ENCODE measurements at places on chromosomes 1 and 21. TPM values are rescaled to one million over a fixed set of nuclear protein-coding genes. Genes with fewer than 3 reads are reported as not detected.

- peak; percentile 47 for DNase-seq
These were observed 18.4 kb upstream of the LY9 start for GRCh38 chr1:160777486-160778089.

GRCh38 chr1:38527373-38527966 is 332.1 kb downstream of the RRAGC start:
- no peak for DNase-seq

GRCh38 chr1:74419611-74420010 is 92.8 kb downstream of the LRRC53 start:
- DNase-seq, result no peak

GRCh38 chr1:121518726-121519041 is 333.9 kb downstream of the SRGAP2C start:
- no peak for DNase-seq

DNA sequence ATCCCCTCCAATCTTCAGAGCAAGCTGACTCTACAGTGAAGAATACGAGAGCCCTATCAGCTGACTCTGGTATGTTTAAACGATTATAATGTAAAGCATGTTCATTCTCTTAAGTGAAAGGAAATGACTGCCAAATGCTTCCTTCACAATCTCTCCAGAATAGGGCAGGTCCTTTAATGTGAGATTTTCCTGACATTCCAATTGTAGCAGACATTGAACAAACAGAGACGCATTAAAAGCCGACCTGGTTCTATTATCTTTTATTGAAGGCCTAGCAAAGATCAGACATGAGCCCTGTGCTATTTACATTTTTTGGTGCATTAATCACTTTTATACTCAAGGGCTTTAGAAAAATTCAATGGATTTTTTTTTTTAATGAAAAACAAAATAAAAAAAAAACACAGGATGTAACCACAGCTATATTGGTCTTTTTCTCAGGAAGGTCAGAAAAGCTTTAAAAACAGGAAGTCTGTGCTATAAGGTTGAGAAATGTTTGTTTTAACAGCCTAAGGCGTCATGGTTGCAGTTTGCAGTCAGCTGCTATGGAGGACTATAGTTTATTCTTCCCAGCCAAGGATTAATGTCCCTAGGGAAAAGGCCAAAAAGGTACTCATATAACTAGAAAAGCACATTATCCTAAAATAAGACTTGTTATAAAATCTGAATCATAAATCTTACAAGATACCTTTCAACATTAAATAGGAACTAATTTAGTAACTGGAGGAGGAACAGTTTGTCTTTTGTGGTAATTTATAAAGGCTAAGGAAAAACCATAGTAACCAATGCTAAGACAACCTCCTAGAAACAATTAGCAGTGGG is 104.8 kb downstream of the RERE start:
- no peak for DNase-seq

DNA sequence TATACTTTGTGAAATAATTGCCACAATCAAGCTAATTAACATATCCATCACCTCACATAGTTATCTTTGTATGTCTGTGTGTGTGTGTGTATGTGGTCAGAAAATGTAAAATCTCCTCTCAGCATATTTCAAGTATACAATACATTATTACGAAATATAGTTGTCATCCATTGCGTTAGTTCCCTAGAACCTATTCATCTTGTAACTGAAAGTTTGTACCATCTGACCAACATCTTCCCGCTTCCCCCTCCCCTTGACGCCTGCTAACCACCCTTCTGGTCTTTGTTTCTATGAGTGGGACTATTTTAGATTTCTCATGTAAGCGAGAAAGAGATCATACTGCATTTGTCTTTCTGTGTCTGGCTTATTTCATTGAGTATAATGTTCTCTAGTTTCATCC is 455.3 kb downstream of the KCNT2 start:
- no peak for DNase-seq

GRCh38 chr1:168097921-168098528 is 38.7 kb downstream of the GPR161 start:
- DNase-seq, result no peak

DNA sequence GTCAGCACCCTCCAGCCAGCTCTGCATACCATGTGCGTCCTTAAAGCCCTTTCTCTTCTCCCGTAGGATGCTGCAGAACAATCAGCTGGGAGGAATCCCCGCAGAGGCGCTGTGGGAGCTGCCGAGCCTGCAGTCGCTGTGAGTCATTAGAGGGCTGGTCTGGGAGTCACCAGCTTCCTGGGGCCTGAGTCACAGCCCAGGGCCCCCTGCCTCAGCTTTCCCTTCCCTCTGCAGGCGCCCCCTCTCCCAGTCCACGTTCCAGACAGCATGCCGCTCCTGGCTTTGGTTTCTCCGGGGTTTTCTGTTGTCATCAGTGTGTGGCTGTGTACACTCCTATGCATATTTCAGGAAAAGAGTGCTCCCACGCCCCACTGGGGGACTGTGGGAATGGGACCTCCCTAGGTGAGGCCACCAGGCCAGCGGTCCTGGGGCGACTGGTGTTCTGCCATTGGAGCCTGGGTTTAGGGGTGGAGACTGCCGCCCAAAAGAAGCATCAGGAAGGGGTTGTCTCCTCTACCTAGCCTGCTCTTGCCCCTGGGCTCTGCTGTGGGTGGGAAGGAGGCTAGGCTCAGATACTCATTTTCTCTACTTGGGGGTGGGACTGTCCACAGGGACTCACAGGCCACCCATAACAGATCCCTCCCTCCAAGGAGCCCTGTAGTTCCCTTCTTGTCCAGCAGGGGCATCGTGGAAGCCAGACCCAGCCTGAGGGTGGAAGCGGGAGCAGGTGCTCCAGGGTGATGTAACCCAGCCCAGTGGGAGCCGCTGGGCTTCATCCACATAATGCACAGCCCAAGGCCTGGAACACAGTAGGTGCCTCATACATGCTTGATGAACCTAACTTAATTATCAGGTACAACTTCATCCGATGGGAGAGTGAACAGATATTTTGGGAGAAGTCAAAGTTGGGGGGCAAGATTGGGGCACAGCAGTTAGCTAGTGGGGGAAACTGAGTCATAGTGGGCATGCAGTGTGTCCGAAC is 42.5 kb downstream of the LGR6 start:
- peak; percentile 73 for DNase-seq

- DNase-seq, result no peak
These were observed 3.0 kb upstream of the TSPAN1 start for GRCh38 chr1:46171871-46172270.

DNA sequence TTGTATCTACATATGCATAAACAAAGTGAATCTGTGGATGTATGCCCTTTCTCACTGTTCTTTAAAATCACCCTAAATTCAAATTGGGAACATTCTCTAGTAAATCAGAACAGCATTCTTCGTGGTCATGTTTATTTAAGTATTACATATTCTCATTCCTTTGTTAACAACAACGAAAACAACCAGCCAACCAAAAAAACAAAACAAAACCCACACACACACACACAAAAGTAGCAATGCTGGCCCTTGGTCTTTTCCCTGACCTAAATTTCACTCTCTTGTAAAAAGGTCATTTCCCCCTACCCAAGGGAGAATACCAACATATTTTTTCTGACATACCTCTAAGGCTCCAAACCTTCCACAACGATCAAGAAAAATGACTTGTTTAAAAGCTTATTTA is 102.6 kb downstream of the NRIP1 start:
- no peak for DNase-seq

The KCNAB2 gene
- polyA plus RNA-seq, result 1.8 TPM

The FCAMR gene
- 0.54 TPM for polyA plus RNA-seq

The SYT6 gene
- polyA plus RNA-seq, result not detected

All from liver (tissue), 10 donors.